IPS DF 19.7 (cell line): ENCODE measurements at places on chromosomes 5 and 9.

GRCh38 chr9:133456409-133456808 lies 3.4 kb upstream of the CACFD1 start:
- DNase-seq = no peak

- no peak for DNase-seq
These were observed 282.0 kb downstream of the DMRT2 start for GRCh38 chr9:1332156-1332555.

DNA sequence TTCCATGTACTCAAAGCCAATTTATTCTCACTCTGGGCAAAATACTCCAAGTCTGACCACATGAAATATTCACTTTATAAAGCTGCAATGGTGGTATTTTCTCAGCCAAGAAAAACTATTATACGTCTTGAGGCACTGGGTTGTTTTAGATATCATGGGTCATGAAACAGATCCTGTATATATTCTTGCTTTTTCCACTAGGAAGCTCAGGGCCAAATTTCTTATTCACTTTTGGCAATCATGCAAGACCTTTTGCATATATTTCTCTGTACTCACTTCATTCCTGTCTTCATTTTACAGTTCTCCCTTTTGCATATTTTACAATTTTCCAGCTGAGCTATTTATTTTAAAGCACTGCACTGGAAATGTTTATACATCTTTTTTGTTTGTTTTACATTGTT lies 49.8 kb downstream of the GABBR2 start:
- no peak for DNase-seq

GRCh38 chr9:111866976-111867375 lies 29.6 kb upstream of the UGCG start:
- DNase-seq = no peak

- DNase-seq = no peak
These were observed 14.8 kb downstream of the AKNA start for GRCh38 chr9:114372921-114373448.

DNA sequence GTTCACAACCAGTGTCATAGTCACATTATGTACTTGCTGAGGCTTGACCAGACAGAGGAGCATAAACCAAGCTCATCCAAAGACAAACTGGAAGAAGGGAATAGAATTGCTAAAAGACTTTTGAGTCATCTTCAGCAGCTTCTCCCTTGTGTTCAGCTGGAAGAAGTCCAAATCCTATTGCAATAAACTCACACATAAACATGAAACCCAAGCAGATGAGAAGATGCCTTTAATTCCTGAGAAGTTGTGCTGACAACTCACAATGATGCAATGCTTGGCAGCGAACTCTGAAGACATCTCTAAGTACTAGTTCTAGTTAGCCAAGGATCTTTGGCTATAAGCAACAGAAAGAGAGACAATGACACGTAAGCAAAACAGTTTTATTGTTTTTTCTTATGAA lies 642.1 kb downstream of the KCTD16 start:
- no peak for DNase-seq

GRCh38 chr9:18982262-18982620 lies 50.8 kb downstream of the SAXO1 start:
- no peak for DNase-seq

GRCh38 chr5:42337143-42337542 lies 86.1 kb upstream of the GHR start:
- no peak for DNase-seq

- no peak for DNase-seq
These were observed 76.0 kb downstream of the COL15A1 start for GRCh38 chr9:99019510-99020331.

GRCh38 chr5:150355791-150356190 lies 1.7 kb upstream of the TCOF1 start:
- no peak for DNase-seq

DNA sequence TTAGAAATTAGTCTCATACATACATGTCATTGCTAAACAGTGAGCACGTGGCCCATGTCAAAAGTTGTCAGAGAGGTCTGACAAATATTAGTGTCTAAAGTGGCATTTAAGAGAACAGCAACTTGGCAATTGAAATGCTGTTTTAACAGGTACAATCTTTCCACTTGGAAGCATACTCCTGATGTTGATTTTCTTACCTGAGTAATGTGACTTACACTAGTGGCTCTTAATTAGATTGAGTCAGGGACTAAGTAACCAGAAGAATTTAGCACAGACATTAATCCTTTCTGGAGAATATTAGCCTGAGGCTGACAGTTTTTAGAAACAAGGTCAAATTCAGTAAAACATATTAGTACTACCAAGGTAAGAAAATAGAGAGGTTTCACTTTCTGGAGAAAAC lies 357.0 kb upstream of the ZNF608 start:
- DNase-seq = no peak

- DNase-seq = no peak
These were observed 814.5 kb downstream of the MTRR start for GRCh38 chr5:8683496-8683895.

- no peak for DNase-seq
These were observed 54.2 kb downstream of the GPR107 start for GRCh38 chr9:130107955-130108354.

- no peak for DNase-seq
These were observed 146.7 kb downstream of the PRDM6 start for GRCh38 chr5:123235781-123236180.

- no peak for DNase-seq
These were observed 77.6 kb downstream of the INIP start for GRCh38 chr9:112640311-112640710.

DNA sequence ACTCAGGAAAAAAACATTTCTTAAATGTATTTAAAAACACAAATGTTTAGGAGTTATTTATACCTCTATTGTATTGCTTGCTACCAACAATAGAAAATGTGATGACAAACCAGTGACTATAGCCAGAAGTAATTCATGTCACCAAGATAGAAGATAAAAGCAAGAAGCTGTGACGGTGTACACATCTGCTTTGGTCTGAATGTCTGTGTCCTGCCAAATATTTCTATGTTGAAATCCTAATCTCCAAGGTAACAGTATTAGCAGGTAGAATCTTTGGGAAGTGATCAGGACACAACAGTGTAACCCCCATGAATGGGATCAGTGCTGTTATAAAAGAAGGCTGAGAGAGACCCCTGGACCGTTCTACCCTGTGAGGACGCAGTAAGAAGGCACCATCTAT lies 74.7 kb downstream of the CEMIP2 start:
- DNase-seq = no peak

DNA sequence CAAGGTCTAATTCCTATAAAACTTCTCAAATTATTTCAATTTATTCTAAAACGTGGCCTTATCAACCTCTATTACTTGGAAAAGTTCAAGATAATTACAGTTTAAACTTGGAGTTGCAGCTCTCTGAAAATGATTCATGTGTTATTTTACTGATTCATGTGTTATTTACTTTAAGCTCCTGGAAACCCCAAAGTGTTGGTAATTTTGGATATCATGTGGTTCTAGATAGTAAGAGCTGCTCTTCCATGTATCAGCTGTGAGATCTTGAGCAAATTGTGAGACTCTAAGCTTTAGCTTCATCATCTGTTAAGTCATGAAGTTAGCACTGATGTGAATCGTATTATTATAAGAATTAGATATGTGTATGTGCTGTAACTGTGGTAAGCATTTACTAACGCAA lies 749.2 kb downstream of the TLE4 start:
- no peak for DNase-seq

GRCh38 chr5:68273717-68274409 lies 58.3 kb downstream of the PIK3R1 start:
- DNase-seq = no peak

DNA sequence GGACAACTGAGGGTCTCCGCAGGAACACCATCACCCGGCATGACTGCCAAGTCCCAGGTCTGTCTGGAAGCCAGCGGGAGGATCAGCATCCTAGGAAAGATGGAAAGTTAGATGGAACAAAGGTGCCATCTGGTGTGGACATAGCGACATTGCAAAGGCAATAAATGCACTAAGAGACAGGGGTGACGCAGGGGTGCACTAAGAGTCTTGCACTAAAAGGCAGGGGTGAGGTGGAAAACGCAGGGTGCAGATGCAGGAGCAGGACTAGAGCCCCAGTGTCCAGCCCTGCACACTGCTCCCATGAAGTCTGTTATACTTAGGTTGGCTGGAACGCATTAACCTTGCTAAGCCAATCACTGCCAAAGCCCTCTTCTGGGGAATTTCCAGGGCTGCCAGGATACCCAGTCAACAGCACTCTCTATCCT lies 15.5 kb downstream of the ATOX1 start:
- no peak for DNase-seq

DNA sequence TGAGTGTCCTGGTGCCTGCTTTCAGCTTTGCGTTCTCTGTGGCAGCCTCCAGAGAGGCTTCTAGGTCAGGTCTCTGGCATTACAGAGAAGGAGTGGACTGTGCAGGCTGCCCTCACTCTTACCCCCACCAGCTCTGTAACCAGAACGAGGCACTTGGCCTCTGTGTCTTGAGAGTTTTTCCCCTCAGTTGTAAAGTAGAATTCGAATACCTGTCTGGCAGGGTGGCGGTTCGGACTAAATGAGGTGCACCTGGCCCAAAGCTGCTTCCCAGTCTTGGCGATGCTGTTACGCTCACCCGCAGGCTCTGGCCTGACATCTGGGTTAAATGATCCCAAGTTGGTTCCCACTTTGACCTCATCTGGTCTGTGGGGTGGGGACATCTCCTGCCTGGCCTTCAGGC lies 40.1 kb downstream of the FAM78A start:
- DNase-seq = no peak

DNA sequence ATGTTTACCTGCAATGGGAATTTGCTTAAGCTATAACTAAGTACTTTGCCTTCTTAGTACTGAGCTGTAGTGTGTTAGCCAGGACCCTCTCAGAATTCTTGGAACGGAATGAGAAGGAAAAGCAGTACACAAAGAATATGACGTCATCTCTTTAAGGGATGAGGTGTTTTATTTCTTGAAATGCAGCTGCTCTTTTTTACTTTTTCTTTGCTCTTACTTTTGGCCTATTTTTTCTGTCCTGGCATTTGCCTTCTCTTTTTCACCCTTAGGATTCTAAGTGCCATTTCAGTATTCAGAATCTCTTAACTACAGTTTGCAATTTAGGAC lies 10.1 kb downstream of the KIF2A start:
- DNase-seq = no peak

- DNase-seq = no peak
These were observed 127.5 kb upstream of the MEF2C start for GRCh38 chr5:89010512-89010911.

- no peak for DNase-seq
These were observed 155.1 kb downstream of the RFX3 start for GRCh38 chr9:3370715-3371114.
